ENCODE measurements at places on chromosomes 6 and 20.

- DNase-seq = no peak
These were observed 532.1 kb upstream of the JAG1 start for GRCh38 chr20:11205769-11206362.

DNA sequence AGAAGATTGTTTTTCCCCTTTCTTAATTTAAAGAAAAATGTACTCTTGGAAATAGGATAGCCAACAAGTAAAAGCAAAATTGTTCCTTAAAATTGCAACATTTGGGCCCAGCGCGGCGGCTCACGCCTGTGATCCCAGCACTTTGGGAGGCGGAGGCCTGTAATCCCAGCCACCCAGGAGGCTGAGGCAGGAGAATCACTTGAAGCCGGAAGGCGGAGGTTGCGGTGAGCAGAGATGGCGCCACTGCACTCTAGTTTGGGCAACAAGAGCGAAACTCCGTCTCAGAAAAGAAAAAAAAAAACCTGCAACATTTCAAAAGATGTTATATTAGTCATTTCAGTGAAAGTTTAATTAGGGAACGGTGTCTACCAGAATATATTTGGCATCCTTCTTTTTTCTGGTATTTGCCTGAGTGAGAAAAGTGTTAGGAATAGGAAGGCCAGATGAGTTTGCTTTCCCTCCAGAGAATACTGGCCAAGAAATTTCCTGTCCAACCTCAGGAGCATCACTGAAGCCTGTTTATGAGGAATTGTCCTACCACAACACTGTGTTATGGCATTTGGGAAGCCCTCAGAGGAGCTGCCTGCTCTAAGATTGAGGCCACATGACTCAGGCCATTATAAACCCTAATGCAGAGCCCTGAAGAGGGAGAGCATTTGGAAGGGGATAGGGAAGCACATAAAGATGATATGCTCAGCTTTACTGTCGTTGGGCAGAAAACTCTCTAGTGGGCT is 1.2 kb upstream of the GJA1 start:
- DNase-seq = no peak

GRCh38 chr6:127136786-127137185 is 18.3 kb downstream of the RSPO3 start:
- DNase-seq = no peak

DNA sequence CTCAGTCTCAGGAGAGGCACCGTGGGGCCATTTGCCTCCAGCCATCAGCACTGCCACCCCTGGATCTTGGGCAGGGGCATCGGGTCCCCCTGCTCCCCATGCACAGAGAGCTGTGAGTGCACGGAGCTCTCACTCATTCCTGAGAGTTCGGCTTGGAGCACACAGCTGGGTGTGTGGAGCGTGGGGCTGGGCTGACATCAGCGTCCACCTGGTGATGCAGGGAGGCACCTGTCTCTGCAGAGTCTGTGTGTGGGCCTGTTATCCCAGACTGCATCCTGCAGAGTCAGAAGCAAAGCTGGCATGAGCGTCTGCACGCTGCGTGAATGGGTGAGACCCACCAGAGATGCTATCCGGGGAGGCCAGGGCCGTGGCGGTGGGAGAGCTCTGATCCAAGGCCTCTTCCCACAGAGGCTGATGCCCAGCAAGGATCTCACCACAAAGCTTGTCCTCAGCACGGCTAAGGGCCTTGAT is 248.8 kb upstream of the AFDN start:
- DNase-seq = peak; percentile 37

DNA sequence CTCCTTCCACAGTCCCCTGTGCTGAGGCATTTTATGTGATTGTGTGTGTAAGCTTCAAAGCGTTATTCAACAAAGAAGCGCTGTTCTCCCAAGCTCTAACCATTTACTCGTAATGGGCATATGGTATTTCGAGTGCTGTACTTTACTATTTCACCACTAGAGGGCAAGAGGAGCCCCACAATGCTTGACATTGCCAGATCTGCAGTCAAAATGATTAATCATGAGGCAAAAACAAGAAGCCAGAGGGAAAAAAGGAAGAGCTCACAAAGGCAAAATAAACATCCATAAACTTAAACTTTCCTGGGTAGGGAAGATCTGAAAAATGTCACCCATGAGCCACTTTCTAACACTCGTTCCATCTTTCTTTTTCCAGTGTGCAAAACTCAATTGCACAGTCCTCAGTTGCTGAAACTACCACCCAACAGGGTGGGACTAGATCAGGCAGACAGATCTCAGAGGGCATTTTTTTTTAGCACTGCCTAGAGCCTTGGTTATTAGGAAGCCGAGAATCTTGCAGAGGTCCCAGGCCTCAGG is 215.0 kb upstream of the PLCB4 start:
- no peak for DNase-seq

Data from left forelimb (tissue), 1 donor.